ENCODE measurements at places on chromosomes 16 and 17.

GRCh38 chr16:66408163-66409048 is 18.7 kb upstream of the BEAN1 start:
- peak; percentile 92 for DNase-seq

DNA sequence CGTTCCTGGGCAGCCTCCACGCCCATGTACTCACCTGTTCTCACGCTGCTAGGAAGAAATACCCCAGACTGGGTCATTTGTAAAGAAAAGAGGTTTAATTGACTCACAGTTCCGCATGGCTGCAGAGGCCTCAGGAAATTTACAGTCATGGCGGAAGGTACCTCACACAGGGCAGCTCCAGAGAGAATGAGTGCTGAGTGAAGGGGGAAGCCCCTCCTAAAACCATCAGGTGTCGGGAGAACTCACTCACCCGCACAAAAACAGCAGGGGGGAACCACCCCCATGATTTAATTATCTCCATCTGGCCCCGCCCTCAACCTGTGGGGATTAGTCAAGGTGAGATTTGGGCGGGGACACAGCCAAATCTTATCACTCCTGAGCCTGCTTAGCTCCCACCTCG is 18.2 kb downstream of the RAB40C start:
- no peak for DNase-seq

- DNase-seq = no peak
These were observed 1.2 kb downstream of the NGFR start for GRCh38 chr17:49496183-49496866.

DNA sequence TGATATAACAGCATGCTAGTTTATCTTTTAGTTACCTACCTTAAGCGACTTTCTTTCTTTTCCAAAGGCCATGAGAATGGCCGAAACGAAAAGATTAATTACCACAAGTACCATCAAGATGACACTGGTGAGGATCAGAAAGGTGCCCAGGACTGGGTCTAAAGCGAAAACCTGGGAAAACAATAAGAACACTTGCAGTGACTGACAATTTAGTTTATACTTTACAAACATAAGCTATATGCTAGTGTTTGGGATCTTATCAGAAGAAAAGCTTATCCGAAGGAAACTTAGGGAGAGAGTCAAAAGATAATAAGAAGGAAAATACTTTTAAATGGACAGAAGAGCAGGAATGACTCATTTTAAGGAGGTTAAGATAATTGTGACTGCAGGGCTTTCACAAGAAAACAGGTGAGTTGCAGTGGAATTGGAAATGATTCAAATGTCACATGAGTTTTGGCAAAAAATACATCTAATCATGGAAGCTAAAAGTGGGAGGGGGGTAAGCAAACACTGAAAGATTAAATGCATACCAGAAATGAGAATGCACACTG is 34.8 kb downstream of the IST1 start:
- DNase-seq = peak; percentile 23

DNA sequence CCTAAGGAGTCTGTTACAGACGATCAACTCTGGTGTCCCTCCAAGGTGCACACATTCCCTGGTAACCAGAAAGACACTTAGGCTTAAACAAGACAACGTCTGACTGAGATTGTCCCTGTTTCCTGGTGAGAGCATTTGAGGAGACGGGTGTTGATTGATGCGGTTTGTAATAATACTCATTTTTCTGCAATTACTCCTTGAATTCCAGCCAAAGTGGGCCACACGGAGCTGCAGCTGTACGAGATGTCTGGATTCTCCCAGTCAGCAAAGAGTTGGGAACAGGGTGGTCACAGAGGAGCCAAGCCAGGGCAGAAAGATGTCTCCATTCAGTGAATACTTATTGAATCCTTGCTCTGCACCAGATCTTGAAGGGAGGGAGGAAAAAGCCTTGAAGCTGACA is 30.9 kb upstream of the CES5A start:
- no peak for DNase-seq

DNA sequence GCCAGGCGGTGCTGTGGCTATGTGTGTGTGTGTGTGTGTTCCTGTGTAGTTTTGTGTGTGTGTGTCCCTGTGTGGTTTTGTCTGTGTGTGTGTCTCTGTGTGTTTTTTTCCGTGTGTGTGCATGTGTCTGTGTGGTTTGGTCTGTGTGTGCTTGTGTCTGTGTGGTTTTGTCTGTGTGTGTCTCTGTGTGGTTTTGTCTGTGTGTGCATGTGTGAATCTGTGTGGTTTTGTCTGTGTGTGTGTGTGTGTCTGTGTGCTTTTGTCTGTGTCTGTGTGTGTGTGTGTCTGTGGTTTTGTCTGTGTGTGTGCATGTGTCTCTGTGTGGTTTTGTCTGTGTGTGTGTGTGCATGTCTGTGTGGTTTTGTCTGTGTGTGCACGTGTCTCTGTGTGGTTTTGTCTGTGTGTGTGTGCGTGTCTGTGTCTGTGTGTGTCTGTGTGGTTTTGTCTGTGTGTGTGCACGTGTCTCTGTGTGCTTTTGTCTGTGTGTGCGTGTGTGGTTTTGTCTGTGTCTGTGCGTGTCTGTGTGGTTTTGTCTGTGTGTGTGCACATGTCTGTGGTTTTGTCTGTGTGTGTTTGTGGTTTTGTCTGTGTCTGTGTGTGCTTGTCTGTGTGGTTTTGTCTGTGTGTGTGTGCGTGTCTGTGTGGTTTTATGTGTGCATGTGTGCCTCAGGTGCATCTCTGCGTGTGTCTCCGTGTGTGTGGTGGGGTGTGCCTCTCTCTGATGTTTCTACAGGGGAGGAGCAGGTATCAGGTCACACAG is 62.3 kb downstream of the ZDHHC7 start:
- no peak for DNase-seq

DNA sequence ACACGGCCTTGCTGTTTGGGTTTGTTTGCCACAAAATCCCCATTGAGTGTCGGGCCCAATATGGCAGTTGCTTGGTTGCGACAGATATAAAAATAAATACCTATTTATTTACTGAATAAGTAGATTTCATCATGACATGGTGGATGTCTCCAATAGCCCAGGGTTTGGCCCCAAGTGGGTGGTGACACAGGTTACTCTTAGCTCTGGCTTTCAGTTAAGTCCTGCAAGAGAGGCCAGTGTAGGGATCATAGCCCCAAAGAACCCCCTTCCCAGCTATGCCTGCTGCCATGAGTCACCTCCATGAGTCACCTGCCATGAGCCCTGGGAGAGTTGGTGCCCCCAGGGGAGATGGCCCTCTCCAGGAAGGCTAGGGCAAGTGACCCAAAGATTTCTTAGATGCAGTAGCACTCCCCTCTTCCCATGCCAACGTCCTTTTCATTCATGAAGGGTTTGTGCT is 78.7 kb upstream of the LGALS9 start:
- DNase-seq = peak; percentile 35

DNA sequence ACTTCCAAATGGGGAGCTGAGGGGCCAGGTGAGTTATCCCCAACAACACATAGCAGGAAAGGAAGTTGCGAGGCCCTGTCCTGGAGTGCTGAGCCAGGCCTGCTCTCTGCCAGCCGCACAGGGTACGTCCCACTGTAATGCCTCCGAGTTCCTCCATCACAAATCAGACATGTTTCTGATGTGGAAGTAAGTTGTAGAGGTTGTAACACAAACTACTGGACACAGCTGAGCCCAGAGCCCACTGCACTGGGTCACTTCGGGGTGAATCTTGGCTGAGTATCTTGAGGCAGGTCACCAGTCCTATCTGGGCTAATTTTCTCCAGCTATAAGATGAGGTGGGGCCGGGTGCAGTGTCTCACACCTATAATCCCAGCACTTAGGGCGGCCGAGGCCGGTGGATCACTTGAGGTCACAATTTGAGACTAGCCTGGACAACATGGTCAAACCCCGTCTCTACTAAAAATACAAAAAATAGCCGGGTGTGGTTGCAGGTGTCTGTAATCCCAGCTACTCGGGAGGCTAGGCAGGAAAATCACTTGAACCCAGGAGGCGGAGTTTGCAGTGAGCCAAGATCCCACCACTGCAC is 100.8 kb upstream of the CDH5 start:
- DNase-seq = no peak

DNA sequence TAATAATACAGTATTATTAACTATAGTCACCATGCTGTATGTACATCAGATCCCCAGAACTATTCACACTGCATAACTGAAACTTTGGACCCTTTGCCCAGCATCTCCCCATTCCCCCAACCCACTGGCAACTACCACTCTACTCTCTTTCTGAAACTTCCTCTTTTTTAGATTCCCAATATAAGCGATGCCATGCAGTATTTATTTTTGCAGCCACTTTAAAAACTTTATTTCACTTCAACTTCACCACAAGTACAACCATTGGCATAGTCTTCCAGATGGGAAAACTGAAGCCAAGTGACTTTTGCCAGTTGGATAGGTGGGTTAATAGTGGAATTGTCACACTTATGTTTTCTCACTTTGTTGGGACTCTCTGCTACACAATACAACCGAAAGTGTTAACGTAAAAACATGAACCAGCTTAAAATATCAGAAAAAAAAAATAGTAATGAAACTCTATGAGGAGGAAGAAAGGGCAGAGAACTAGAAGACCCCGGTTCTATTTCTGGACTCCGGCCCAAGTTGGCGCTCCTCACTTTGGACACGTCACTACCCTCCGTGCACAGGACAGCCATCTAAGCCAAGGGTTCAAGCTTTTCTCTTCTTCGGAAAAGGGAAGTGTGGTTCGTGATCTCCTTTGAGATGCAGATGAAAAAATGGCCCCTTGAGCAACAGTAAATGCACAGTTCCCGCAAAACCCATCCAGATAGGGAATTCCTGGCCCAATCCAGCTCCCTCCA is 743 bp downstream of the SHCBP1 start:
- DNase-seq = no peak
